ENCODE measurements at places on chromosomes 7 and 10. TPM values are rescaled to one million over a fixed set of nuclear protein-coding genes. Genes with fewer than 3 reads are reported as not detected.

The NRCAM gene
- polyA plus RNA-seq: 34.9 TPM

The KLF14 gene
- polyA plus RNA-seq: 0.10 TPM

The PPA1 gene
- 113 TPM for polyA plus RNA-seq

The EBF3 gene
- polyA plus RNA-seq: 1.7 TPM

The GPC2 gene
- 7.6 TPM for polyA plus RNA-seq

The ANKRD1 gene
- 0.78 TPM for polyA plus RNA-seq

The PODXL gene
- polyA plus RNA-seq: 39.6 TPM

The GDF2 gene
- 0.18 TPM for polyA plus RNA-seq

The STEAP4 gene
- polyA plus RNA-seq: 9.2 TPM

The PNLIPRP2 gene
- polyA plus RNA-seq: not detected

The SFR1 gene
- 8.9 TPM for polyA plus RNA-seq

Data from right lung (tissue), 10 donors.